ENCODE measurements at places on chromosomes 2 and 18.

GRCh38 chr18:52377094-52377493, 37.1 kb downstream of the DCC start:
- DNase-seq, result no peak

DNA sequence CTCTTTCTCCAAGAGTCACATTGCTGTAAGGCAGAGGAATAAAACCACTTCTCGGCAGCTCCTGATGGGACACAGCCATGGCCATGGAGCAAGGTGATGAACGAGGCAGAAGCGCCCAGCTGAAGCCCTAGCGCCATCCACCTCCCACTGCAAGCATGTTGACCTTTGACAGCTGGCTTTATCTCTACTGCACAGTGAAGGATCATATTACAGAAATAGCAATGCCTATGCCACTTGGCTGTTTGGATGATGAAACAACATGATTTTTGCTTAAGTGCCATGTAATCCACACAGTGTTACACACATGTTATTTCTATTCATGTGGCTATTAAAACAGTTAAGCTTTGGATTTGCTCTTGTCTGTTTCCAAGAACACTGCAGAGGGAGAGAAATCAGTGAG, 167.7 kb downstream of the VAPA start:
- DNase-seq, result no peak

DNA sequence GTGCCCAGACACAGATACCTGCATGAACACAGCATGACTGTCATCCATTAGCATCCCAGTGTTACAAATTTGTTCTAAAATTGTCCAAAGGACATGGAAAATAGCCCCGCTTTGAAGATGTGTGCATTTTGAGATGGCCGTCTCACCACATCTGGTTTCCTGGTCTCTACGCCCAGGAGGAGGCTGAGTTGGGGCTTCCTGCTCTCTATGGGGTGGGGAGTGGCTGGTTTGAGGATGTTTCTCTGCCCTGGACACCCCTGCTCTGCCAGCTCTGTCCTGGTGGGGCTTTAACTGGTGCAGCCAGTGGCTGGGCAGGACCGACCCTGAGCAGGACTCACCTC, 74.6 kb upstream of the SMAD7 start:
- no peak for DNase-seq

- no peak for DNase-seq
Observed at GRCh38 chr2:67436221-67436620, 39.1 kb downstream of the ETAA1 start.

- no peak for DNase-seq
Observed at GRCh38 chr2:85264471-85264870, 63.3 kb downstream of the TGOLN2 start.

DNA sequence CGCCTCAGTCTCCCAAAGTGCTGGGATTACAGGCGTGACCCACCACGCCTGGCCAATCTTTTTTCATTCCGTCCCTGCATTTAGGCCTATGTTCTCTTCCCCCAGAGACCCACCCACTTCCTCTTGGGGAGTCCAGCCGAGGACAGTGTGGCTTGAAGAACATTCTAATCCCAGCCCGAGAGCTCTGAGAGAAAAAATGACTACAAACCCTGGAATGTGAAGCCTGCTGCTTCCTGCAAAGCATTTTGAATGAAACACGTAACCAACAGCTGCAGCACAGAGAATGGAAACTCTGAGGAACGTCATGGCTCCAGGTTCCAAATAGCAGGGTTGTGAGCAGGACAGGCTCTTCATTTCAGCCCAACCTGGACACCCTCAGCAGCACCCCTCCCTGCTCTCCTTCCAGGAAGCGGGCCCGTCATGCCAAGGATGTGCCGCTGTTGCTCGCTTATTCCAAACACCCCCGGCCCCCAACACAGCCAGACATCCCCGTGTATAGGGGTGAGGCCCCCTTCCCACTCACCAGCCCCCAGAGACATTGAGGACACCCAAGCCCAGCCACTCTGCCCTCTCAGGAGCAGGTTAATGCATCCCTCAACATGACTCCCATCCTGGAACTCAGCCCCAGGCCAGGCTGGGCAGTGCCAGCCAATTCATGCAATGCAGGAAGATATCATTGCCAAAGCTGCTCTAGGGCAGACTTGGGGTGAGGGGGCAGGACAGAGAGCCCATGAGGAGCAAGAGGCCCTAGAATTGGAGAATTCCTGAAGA, 139.8 kb downstream of the ZFP36L2 start:
- DNase-seq, result no peak

DNA sequence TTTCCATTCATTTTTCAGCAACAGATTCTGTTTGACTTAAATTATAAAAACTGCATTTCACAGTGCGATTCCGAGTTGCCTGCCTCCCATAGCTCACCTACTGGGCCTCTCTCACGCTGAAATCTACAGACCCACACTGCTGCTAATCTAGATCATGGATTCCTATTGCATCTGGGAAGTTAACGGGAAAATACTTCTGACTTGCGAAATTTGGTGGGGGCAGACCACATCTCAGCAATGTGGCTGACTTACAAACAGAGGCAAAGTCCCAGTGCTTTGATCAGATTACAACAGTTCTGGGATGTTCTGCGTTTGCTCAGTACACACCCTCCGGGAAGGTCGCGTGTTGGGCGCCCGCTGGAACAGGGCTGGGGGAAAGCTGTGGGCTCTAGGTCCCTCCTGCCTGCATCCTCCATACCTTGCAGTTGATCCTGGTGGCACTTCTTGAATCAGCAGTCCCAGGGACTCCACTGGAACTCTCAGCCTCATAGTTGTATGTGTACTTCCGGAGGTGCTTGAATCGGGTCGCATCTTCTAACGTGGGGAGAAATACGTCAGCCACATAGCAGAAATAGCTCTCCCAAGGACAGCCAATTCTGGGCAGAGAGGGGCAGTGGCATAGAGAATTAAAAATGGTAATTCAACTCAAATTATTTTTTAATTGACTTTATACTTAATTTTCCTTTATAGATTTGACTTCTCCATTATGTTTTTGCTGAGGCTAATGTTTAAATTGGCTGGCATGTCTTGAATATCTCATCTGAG, 1.7 kb downstream of the APOB start:
- no peak for DNase-seq
